ENCODE measurements at places on chromosomes 3 and 15. TPM values are rescaled to one million over a fixed set of nuclear protein-coding genes. Genes with fewer than 3 reads are reported as not detected.

The AGBL1 gene
- not detected for total RNA-seq

The GXYLT2 gene
- not detected for total RNA-seq

The CD86 gene
- 3.8 TPM for total RNA-seq

The PRKCI gene
- total RNA-seq: 24.2 TPM

The LDHAL6B gene
- total RNA-seq: not detected

The GPX1 gene
- total RNA-seq: 188 TPM

The SCN11A gene
- 0.05 TPM for total RNA-seq

The GOLGA8M gene
- total RNA-seq: 1.5 TPM

The CCR2 gene
- 21.0 TPM for total RNA-seq

The DOCK3 gene
- 1.5 TPM for total RNA-seq

The IL17RD gene
- not detected for total RNA-seq

The SERP1 gene
- total RNA-seq: 102 TPM

The RPL39L gene
- total RNA-seq: 7.5 TPM

The CCR3 gene
- not detected for total RNA-seq

The TMEM212 gene
- not detected for total RNA-seq

The HGD gene
- total RNA-seq: not detected

The KLHL40 gene
- total RNA-seq: not detected

The RTP1 gene
- total RNA-seq: not detected

The C3orf20 gene
- 0.26 TPM for total RNA-seq

The MYLK gene
- 0.27 TPM for total RNA-seq

The SMCO1 gene
- not detected for total RNA-seq

The ZNF80 gene
- total RNA-seq: 0.22 TPM

The PRR23B gene
- not detected for total RNA-seq

The CPNE9 gene
- total RNA-seq: 0.93 TPM

The IQCF5 gene
- not detected for total RNA-seq

The CD200R1 gene
- total RNA-seq: 6.8 TPM

The COL8A1 gene
- 0.08 TPM for total RNA-seq

The ADAMTSL3 gene
- total RNA-seq: not detected

The CTXN2 gene
- total RNA-seq: not detected

The NOX5 gene
- total RNA-seq: not detected

The PTX3 gene
- not detected for total RNA-seq

The GOLGA8J gene
- total RNA-seq: not detected

The GP5 gene
- total RNA-seq: 0.31 TPM

The TADA3 gene
- 63.4 TPM for total RNA-seq

The OXTR gene
- total RNA-seq: 1.0 TPM

The TTC21A gene
- 1.0 TPM for total RNA-seq

The GRM7 gene
- not detected for total RNA-seq

The SERINC4 gene
- total RNA-seq: 0.39 TPM

The CADM2 gene
- not detected for total RNA-seq

The COL6A5 gene
- 0.16 TPM for total RNA-seq

The PDZRN3 gene
- total RNA-seq: not detected

The MESP2 gene
- not detected for total RNA-seq

The THAP10 gene
- total RNA-seq: not detected

The SNTN gene
- total RNA-seq: not detected

The C3orf80 gene
- total RNA-seq: 0.42 TPM

The CAMP gene
- not detected for total RNA-seq
